ENCODE measurements at places on chromosomes 13 and 19.

- DNase-seq, result no peak
Measured at GRCh38 chr19:56848166-56848565, 7.6 kb upstream of the PEG3 start.

- DNase-seq, result no peak
Measured at GRCh38 chr19:29393915-29394460, 131.8 kb upstream of the VSTM2B start.

DNA sequence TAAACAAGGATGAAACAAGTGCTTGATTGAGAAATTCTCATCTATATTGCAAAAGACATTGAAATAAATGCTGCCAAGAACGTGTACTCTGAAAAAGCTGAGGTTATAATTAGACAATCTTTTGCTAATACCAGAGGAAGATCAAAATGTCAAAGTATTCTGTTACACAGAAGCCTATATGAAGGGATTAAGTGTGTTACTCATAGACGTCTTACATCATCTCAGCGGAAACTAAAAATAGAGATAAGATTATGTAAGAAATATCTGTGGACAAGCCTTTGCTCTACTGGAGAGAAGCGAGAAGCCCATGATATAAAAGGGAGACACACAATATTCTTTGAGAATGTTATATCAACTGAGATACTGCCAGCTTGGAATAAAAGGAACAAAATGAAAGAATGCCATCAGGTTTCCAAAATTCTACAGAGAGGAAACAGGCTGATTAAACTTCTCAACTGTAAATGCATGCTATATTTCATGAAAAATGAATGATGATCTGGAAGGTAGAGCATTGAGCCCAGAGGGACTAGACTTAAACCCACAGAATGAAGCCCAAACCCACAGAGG lies 699.0 kb downstream of the GPC5 start:
- no peak for DNase-seq

DNA sequence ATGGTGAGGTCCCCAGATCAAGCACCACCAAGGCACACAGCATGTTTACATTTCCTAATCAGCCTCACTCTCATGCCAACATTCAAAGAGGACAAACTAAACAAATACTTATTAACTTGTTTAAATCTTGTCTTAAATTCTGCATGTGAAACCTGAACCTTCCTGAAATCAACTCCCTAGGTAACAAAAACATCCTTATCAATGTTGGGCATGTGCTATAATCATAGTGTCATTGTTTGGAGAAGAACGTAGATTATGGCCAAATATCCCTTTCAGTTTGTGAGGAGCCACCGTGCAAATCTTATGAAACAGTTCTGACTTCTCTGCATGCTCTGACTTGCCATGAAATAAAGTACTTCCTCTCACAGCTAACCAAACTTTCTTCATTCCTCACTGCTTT lies 123.8 kb downstream of the NDFIP2 start:
- DNase-seq, result no peak

Data from activated gamma-delta T cell (primary cell).